RCC 7860 (cell line): ENCODE measurements at places on chromosomes 7 and 10.
A peak's percentile ranks its signal among the peaks of the same experiment; 100 is the strongest.

DNA sequence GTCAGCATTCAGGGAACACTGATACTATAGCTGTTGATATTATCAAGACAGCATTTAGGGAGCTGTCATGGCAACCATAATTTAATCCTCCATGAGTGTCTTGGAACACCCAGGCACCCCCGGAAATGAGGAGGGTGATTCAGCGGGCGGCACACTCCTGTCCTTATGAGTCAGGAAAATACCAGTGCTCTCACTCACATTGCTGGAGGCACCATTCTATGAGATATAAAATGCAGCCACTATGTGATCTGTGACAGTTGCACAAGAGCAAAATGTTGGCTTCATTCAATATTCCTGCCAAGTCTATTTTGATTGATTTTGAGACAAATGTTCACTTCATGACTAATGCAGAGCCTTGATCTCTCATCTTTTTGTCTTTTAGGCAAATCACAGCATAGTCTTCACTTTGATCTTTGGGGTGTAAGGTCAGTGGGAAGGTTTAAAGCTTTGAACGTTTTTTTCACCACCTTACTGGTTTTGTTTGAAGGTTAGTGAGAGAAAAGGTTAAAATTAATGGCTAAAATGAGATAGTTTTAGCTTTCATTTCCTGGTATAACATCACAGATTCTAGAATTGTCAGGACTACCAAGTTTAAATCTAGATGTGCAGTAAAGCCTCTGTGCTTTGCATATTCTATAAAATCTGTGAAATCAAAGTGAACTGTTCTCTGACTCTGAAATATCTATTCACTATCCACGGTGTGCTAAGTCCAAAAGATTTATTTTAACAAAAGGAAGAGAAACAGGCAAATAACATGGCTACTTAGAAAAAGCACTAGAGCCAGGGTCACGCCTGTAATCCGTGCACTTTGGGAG lies 12.4 kb upstream of the ARHGAP12 start:
- peak; percentile 99 for DNase-seq

- DNase-seq: no peak
These were observed 30.8 kb downstream of the ZNF438 start for GRCh38 chr10:31000867-31001266.

DNA sequence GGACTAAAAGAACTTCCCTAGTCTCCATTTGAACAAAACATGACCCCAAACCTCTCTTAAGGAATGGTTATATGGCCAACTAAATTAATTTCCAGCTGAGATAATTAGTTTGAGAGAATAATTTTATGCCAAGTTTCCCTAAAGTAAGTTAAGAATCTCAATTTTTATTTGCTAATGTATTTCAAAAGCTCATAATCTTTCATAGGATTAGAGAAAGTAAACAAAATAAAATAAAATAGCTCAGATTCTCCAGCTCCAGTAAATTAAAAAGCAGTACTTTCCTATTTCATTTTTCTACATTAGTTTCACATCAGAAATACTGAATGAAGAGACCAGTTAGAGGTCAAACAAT lies 44.4 kb downstream of the ENO4 start:
- DNase-seq: no peak

GRCh38 chr10:45454262-45454661 lies 80.2 kb downstream of the ALOX5 start:
- no peak for DNase-seq

- DNase-seq: no peak
These were observed 28.0 kb upstream of the ARHGAP21 start for GRCh38 chr10:24751716-24752115.

- no peak for DNase-seq
These were observed 71.4 kb downstream of the NEURL1 start for GRCh38 chr10:103564776-103565520.
